Stimulated activated CD8-positive, alpha-beta memory T cell treated with anti-CD3 and anti-CD28 coated beads, Interleukin-4, amount 100 ng/mL, for 1 hour (primary cell): ENCODE measurements at places on chromosomes 7 and 10.

GRCh38 chr10:58266003-58266825 lies 1.5 kb downstream of the IPMK start:
- DNase-seq: no peak

DNA sequence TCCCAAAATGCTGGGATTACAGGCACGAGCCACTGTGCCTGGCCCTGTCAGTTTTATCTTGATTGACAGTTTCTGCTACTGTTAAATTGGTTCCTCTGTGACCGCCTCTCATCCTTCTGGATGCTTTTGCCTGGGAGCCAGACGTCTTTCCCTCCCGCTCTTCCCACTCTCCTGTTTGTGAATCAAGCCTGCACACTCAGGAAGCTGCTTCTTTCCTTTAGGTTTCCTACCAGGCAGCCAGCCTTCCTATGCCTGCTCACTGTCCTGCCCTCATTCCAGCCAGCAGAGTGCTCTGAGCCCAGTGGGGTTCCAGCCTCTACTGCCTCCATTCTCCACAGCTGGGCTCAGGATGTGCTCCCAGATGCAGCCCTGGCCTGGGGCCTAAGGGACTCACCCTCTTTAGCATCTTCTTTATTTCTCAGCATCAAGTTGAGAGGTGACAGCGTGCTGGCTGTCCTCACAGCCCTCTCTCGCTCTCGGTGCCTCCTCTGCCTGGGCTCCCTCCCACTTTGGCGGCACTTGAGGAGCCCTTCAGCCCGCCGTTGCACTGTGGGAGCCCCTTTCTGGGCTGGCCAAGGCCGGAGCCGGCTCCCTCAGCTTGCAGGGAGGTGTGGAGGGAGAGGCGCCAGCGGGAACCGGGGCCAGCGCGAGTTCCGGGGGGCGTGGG lies 5.1 kb downstream of the SH2D4B start:
- DNase-seq: no peak

GRCh38 chr7:151735186-151735850 lies 141.6 kb downstream of the PRKAG2 start:
- no peak for DNase-seq

- DNase-seq: no peak
Measured at GRCh38 chr7:155818154-155818819, 6.0 kb upstream of the SHH start.

- DNase-seq: no peak
Measured at GRCh38 chr10:127154831-127155620, 41.4 kb downstream of the INSYN2A start.

DNA sequence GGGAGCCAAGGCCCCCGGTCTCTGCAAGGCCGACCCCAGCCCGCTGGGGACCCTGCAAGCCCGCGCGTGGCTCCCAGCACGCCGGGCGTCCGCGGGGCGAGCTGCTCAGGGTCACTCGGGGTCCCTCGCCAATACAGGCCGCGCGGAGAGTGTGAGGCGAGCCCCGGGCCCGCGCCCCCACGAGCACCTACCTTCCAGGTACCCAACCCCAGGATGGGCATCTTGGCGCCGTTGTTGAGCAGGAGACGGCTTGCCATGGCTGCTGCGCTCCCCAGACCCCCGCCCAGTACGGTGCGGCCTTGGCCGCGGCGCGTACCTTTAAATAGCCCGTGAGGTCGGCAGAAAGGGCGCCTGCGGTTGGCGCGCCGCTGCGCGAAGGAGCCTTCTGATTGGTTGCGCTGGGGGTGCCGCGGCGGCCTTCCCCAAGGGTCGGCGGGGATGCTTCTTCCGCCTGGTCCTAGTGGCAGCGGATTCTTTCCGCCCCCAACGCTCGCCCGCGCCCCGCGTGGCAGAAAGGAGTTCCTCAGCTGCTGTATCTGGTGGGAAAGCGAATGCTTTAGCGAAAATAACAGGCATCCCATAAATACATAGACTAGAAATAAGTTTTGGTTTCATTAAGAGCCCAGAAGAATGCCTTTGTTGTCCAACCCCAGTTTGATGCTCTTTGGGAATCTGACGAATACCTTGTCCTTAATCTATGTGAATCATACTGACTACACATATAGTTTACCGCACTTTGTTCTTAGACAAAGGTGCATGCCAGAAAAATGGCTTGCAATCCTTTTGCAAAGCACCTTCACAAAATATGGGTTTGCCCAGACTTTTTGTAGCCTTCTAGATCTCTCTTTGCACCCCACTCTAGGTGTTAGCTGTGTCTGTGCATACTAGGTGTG lies at the start of gene AKR1B1:
Gene AKR1B1, minus strand, starts transcription at position 295 of the 893 bp plus-strand sequence. Its CDS starts 38 bp downstream, at position 257.
- peak; percentile 49 for DNase-seq

- no peak for DNase-seq
Measured at GRCh38 chr10:15419279-15419874, 48.3 kb upstream of the FAM171A1 start.

GRCh38 chr7:80873140-80873539 lies 45.7 kb downstream of the SEMA3C start:
- DNase-seq: no peak

DNA sequence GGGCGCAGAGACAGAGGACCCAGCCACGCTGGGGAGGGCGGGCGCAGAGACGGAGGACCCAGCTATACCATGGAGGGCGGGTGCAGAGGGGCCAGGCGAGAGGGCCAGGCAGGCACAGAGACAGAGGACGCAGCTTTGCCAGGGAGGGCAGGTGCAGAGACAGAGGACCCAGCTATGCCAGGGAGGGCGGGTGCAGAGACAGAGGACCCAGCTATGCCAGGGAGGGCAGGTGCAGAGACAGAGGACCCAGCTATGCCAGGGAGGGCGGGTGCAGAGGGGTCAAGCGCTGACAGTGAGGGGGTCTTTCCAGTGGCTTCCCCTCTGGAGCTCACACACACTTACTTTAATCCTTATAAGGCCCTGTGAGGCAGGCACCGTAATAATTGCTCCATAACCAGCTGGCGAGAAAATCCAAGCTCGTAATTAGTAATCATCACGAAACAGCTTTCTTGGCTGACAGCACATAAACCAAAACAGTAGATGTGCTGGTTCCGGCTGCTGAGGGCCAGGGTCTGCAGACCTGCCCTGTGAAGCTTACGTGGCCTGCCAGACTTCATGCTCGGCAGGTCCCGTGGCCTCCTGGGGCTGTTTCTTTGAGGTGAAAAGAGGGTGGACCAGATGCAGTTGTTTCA lies 137.2 kb downstream of the VIPR2 start:
- DNase-seq: no peak

- DNase-seq: no peak
Measured at GRCh38 chr7:73682745-73683055, 553 bp downstream of the DNAJC30 start.

DNA sequence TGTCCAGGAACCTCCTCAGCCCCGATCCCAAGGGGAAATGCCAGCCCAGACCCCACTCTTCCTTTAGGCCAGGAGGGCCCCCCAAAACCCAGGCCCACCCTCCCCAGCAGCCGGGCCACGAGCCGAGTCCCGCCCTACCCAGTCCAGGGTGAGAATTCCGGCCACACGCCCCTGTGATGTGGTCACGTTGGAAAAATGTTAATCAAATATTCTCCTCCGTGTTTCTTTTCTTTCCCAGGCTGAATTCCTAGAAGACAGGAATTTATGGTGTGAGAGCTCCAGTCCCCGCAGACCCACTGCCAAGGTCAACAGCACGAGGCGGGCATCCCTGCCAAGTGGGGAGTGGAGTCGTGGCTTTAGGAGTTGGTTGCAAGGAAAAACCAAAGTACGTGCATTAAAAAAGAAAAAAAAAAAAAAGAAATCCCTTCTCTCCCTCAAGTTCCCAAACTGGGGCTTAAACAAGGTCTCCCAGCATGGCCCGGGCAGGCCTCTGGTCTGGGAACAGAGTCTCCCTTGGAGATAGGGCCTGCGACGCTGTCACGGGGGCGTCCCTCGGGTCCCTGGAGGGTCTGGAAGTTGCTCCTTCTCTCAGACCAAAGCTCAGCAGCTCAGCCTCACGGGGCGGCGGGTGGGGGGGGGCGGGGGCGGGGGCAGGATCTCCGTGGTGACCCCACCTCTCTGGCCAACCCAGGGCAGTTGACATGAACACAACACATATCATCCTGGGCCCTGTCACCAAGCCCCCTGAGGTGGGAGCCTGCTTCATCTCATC lies 28.1 kb upstream of the ELN start:
- DNase-seq: no peak

- DNase-seq: no peak
Measured at GRCh38 chr10:32889631-32890212, 68.3 kb downstream of the ITGB1 start.

GRCh38 chr7:44144968-44145478 lies 3.9 kb upstream of the MYL7 start:
- no peak for DNase-seq

GRCh38 chr10:17510242-17510908 lies 56.0 kb upstream of the ST8SIA6 start:
- no peak for DNase-seq

- DNase-seq: no peak
Measured at GRCh38 chr7:105724688-105725087, 143.4 kb upstream of the EFCAB10 start.

GRCh38 chr7:131095346-131095745 lies 232.3 kb upstream of the MKLN1 start:
- no peak for DNase-seq

GRCh38 chr7:143493751-143494150 lies 16.1 kb downstream of the TAS2R41 start:
- no peak for DNase-seq

DNA sequence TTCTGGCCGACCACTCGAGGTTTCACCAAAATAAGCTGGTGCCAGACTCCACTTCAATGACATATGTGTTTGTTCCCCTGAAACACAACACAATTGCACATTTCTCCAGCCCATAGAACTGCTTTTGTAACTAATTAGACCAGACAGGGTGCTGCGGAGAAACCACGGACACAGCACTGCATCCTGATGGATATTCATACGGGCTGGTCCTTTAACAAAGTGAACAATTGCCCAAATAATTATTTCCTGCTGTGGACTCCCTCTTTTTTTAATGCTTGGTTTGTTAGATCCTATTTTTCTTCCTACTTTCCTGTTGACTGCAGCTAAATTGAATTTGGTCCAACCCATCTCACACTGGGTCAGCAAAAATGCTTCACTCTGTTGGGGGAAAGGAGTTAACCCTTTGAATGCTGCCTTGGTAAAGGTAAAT lies 198.6 kb upstream of the BMPER start:
- DNase-seq: no peak

DNA sequence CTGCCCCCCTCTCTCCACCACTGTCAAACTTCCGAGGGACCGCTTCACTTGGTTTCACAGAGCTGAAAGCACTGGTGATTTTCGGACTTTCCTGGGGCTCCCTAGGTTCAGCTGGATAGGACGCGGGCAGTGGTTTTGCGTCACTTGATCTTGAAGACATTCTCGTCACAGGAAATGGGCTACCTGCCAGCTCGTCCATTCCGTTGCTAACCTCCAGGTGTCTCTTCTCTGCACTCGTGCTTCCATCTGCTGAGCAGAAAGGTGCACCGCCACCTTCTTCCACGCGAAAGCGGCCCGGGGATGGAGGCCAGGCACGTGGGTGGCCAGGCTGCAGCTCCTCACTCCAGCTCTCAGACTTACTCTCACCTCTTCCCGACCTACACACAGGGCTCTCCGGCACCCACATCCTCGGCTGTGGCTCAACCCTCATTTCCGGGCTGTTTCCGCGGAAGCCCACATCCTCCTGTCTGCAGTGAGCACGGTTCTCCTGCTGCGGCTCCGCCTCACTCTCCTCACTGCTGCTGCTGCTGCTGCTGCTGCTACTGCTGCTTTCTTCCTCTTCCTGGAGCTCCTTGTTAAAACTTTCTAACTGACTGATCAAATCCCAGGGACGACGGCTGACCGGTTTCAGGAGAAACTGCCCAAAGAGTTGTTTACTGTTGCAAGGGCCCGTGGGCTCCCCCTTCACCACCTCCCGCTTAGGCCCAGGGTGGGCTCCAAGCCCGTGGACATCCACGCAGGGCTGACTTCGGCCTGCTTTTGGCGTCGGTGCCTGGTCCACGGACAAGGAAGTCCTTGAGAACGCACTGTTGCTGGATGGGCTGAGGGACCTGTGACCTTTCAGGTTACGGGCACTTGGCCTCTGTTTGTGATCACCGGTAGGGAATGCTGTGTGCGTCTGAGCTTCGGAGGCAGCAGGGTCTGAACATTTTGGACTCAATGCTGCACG lies 32.1 kb downstream of the JCAD start:
- DNase-seq: peak; percentile 73

DNA sequence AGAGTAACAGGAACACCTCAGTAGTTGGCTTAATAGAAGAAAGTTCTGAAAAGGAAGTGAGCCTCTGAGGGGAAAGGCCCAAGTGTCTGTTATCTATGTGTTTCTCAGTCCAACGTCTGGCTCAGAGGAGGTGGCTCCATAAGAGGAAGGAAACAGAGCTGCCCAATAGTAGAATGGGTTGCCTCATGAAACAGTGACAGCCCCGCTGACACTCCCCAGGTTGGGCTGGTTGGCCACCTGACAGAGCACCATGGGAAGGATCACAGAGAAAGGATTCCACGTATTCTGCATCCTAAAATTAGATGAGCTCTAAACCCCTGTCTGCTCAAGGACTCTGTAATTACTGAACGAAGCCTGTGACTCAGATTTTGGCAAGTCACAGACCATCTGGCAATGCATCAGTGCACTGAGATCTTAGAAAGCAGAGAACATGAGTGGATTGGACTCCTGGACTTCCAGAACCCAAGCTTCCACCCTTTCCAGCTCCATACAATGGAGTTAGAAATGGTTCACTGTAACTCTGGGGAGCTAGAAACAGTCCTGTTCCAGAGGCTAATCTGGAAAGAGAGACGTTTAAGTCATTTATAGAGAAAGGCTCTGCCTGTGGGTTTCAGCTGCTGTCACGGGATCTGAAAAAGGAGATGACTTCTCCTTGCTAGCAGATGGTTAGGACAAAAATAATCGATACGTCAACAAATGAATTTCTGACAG lies 2.9 kb downstream of the PKD2L1 start:
- no peak for DNase-seq

DNA sequence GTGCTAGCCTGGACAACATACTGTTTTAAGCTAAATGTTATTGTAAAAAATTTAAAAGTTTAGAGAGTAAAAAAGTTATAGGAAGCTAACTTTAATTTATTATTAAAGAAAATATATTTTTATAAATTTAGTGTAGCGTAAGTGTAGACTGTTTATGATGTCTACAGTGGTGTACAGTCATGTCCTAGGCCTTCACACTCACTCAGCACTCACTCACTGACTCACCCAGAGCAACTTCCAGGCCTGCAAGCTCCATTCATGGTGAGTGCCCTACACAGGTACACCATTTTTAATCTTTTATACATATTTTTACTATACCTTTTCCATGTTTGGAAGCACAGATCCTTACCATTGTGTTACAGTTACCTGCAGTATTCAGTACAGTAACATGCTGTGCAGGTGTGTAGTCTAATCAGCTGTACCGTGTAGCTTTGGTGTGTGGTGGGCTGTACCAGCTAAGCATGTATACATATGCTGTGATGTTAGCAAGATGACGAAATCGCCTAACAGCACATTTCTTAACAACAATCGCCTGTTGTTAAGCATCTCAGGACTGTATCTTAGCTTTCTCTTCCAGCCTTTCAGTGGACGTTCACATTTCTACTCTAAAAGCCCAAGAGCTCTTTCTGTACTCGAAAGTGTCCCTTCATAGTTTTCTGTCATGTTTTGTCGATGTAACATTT lies 12.5 kb downstream of the RNF32 start:
- DNase-seq: no peak

DNA sequence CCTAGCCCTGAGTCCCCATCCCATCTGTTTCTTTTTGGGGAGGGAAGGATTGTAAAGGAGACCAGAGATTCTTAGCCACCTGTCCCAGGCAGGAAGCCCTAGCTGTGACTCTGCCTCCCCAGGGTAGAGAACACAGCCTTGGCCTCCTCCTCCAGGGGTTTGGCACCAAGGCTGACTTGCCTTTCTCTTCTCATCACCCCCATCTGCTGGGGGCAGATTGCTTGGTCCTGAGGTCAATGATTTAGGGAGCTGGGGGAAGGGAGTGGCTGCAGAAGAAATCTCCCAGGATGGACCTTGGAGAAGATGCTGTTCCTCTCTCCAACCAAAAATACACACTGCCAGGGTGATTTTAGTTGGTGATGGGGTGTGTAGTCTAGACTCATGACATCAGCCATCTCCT lies 2.6 kb upstream of the MNX1 start:
- no peak for DNase-seq
